ENCODE measurements at places on chromosomes 2 and 18.

DNA sequence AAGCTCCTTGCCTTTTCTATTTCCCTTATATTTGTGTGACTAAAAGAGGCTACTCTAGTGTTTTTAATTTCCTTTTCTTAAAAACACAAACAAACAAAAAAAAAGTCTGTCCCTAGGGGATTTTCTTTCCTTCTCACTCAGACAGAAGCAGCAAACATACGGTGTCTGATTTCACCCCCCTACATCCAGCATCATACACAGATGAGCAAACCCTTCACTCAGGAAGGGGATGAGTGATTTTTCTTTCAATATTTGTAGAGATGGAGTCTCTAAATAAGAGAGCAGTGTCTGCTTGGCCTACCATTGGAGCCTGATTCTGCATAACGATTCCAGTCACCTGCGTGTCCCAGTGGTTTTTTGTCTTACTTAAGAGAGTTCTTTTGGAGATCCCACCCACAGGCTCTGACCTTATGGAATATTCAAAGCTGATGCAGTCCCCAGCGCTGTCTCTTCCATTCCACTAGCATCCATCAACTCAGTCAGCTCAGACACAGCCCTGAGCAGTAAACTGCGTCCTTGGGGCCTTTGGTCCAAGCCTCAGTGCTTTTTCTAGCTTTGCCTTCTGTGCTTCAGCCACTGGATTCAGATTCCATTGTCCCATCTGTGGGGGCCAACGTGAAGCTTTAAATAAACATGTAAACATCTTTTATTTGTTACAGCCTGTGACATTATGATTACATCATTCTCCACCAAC, 52.6 kb upstream of the TPO start:
- no peak for DNase-seq

DNA sequence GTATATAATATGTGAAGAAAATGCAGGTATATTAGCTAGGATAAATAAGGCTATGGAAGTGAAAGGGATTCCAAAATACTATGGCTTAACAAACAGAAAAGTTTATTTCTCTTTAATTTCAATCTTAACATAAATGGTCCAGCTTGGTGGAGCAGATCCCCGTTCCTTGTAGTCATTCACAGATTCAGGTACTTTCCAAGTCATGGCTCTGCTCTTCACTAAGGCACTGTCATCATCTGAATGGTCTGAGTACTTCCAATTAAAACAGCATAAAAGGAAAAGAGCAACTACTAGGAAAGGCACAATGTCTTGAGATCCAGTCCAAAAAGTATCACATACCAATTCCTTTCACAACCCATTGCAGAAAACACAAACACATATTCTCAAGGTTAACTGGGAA, 63.4 kb downstream of the OLA1 start:
- no peak for DNase-seq

GRCh38 chr18:36634573-36635216, 194.1 kb downstream of the TPGS2 start:
- no peak for DNase-seq

- no peak for DNase-seq
These were observed 18.3 kb downstream of the EMX1 start for GRCh38 chr2:72935611-72935957.

DNA sequence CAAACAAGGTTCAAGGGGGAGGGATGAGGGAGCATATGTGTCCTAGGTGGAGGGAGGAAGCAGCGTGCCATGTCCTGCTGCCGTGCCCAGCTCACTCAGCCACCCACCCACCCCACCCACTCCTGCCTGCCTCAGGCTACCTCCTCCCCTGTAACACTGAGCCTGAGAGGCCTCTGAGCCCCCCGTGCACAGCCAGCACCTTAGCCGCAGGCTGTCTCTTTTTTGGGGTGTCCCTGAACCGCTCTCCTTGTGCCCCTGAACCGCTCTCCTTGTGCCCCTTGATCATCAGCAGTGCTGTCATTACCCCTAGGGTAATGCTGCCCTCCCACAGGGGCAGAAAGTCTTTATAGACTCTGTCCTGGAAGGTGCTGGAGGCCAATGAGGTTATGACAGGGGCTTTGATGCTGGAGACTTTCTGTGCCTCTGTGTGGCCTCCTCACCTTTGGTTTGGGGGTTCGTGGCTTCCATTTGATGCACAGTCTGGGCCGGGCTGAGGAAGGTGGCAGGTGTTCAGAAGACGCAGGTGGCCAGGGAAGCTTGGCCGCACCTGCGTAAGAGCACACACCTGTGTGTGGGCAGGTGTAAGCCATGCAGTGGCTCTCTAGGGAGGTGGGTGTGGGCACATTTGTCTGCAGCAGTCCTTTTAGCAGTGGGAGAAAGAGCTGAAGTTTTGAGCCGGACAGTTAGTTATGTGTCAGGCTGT, 140.0 kb downstream of the SEPTIN10 start:
- DNase-seq: no peak

- no peak for DNase-seq
These were observed 70.2 kb upstream of the MEIS1 start for GRCh38 chr2:66364495-66365333.

- DNase-seq: no peak
These were observed 188.3 kb downstream of the ANKRD30B start for GRCh38 chr18:14936313-14936712.

DNA sequence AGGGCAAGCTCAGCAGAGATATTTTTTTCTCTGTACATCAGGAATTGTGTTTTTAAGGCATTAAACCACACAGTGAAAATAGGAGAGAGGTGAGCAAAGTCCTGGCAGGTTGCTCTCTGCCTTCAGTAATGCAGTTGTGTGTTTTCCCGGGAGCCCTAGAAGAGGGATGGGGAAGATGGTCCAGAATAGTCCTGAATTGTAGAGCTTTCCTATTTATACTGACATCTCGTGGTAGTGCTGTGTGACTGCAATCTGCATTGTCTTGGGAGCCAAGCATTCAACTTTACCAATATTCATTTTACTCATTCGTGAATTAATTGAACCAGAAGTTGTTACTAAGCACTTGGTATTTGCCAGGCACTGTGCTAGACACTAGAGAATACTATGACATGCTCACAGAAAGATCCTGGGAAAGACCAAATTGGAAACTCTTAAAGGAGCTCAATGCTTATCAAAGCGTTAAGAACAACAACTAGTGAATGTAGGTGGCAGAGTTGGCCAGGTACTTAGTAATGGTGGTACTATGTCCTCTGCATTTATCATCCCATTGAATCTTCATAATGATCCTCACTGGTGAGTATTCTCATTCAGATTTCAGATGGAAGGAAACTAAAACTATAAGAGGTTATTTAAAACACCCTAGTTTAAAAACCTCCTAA, 214.6 kb downstream of the TRIB2 start:
- no peak for DNase-seq

GRCh38 chr2:191670076-191670475, 7.9 kb upstream of the NABP1 start:
- no peak for DNase-seq

GRCh38 chr2:68045342-68045741, 17.5 kb downstream of the C1D start:
- DNase-seq: no peak

GRCh38 chr18:49241852-49242251, 218.6 kb downstream of the DYM start:
- DNase-seq: no peak

DNA sequence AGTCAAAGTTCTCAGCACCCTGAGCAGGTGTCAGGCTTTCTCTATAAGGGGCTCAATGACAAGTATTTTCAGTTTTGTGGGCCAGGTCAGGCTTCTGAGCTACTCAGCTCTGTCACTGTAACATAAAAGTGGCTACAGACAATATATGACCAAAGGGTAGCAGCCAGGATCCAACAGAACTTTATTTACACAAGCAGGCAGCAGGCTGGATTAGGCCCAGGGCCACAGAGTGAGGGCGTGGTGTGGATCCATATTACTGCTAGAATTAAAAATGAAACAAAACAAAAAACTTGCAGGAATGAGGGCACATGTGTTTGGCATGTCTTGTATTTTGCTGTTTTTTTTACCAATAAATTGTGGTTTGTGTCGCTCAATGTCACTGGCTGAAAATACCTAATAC, 143.7 kb downstream of the EIPR1 start:
- DNase-seq: no peak

GRCh38 chr18:52897611-52898484, 557.9 kb downstream of the DCC start:
- DNase-seq: no peak

GRCh38 chr18:61172624-61173023, 160.6 kb upstream of the CDH20 start:
- DNase-seq: no peak

- DNase-seq: no peak
These were observed 73.8 kb upstream of the NABP1 start for GRCh38 chr2:191604154-191604553.

DNA sequence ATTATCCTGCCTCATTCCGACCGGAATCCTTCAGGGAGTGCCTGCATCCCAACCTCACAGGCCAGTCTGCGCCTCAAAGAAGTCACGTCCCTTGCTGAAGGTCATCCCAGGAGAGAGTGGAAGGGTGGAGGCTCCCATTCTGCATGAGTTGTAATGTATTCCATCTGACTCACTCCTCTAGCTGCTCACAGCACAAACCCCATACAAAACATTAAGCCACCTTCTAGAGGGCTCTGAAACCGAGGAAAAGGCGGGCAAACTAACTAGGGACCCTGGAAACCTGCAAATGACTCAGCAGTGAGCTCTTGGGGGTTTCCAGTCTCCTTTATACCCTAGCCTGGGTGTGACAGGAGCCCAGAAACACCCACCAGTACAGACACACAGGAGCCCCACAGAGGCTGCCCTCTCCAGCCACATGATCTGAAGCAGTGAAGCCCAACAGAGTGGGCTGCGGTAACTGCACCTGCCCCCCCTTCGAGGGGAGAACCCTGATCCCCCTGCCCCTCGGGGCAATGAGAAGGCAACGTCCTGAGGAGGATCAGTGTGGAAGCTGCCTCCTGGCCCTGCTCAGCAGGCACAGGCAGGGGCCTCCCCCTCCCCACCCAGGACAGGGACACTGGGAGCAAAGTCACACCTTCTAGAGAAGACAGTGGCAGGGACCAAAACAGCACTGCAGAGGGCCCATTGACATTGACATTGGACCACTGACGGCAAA, 69.3 kb upstream of the SNTG2 start:
- no peak for DNase-seq

DNA sequence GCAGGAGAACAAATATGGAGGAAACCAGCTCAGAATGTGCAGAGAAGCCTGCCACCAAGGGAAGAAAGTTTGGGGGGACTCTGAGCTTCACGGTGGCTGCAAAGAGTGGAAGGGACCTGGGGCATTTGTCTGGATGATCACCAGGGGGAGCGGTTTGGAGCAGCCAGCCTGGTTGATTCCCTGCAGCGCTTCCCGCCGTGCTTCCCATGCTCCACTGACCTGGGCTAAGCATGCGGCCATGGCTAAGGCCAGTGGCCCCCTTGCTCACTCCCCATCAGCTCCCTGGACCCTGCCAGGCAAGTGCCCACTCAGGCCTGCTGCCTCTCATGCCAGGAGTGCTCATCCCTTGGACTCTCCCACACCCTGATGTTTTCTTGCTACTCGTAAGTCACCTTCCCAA, 27.0 kb downstream of the NTSR2 start:
- DNase-seq: no peak
